Activated gamma-delta T cell treated with Interleukin-2 at 50 U/mL for 16 hours (primary cell): ENCODE measurements at places on chromosomes 5 and 9.

DNA sequence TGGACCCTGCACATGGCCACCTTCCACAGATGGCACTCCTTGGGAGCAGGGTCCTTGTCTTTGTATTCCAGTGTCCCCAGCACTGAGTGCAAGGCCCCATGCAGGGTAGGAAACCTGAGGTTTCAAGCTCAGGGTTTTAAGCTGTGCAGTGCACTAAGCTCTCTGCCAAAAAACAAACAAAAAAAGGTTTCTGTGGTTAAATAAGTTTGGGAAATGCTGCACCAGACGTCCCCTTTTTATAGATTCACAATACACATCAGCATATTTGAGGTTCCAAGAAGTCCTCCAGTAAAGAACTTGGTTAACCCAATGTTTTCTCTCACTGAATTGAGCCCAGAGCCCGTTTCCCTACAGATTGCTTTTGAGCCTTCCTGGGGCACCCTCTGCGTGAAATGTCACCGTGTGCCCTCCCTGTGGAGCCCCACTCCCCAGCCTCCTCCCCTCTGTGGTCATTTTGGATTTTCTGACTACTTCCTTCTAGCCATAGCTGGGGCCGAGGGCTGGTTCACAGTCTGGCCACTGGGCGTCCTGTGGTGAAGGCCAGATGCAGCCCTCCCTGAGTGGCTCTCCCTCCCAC lies 17.1 kb downstream of the DELE1 start:
- DNase-seq: no peak

DNA sequence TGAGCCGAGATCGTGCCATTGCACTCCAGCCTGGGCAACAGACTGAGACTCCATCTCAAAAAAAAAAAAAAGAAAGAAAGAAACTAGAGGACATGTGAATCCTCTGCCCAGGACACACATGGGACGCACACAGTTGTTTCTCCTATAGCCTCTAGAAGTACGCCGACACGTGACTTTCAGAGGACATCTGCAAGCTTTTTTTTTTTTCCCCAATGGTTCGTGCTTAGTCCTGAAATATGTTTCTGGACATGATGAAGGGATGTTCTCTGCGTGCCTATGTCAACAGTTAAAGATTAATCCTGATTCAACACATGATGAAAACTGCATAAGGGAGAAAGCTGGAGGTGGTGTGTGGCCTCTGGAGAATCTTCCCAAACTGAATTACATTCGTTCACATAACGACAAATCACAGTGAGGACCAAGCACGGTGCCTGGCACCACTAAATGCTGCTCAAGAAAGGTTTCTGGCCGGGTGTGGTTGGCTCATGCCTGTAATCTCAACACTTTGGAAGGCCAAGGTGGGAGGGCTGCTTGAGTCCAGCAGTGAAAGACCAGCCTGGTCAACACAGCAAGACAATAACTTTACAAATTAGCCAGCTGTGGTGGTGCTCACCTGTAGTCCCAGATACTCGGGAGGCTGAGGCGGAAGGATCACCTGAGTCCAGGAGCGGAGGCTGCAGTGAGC lies 9.8 kb downstream of the COL23A1 start:
- no peak for DNase-seq

DNA sequence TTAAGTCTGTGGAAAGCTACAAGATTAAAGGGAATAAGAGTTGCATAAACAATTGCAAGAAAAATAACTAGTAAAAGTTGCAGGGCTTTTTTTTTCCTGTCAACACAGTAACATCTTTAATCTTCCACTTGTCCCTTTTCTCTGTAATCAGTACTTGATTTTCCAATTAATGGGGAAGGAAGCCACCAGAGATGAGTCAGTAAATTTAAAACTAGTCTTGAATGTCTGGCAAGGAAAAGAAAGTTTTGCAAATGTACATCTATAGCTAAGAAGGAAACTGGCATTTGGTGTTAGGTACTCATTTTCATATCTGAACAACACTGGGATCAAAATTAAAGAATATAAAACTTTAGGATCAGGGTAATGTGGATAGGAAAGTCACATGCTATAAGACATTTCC lies 17.1 kb downstream of the DAP start:
- DNase-seq: no peak

GRCh38 chr9:131405858-131406537 lies 12.1 kb downstream of the PRRC2B start:
- no peak for DNase-seq

DNA sequence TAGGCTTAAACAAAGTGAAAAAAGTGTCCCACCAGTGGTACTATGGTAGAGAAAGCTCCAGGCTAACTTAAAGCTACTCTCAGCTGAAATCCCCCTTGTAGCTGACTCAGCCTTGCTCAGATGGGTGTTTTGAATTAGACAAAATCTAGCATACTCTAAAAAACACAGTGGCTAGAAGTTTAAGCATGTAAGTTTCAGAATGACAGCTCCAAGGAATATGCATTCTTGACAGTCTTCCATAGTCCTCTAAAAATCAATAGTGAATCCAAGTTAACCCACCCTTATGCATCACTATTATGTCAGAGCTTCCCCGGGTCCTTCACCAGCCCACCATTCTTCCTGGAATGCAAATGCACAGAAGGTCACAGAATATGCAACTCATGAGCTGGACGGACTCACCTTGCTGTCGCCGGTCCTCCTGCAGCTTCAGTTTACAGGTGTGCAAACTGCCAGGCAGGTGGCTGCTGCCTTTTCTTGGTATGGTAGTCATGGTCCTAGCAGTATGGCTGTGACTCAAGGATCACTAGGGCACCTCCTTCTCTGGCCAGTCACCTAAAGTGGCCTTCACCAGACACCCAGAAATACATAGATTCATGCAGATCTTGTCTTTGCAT lies 668 bp downstream of the RANBP3L start:
- DNase-seq: no peak

DNA sequence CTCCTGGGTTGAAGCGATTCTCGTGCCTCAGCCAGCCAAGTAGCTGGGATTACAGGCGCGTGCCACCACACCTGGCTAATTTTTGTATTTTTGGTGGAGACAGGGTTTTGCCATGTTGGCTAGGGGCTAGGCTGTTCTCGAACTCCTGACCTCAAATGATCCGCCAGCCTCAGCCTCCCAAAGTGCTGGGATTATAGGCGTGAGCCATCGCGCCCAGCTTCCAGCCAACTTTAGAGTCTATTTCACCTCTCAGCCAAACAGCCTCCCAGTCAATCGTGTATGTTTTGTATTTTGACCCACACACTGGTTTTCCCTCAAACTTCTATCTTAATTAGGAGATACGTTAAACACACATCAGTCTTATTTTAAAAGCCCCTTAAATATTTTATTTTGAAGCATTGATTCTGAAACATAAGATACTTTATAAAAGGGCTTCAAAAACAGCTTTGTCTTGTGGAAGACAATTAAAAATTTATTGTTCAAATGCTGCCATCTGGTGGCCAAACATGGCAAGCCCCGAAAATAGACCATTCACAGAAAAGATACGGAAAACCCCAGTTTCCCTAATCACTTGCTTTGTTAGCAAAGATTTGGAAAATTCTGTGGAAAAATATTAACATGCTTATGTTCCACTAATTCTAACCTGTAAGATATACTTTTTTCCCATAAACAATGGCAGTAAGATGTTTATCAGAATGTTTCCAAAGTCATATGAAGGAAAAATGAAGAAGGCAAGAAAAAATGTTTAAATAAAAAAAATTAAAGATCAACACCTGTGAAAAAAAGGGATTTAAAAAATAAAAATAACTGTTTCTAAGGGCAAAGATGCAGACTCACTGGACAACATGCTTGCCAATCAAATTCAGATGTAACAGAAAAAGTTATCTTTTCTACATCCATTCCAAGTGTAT lies 33.1 kb downstream of the APTX start:
- DNase-seq: peak; percentile 56

DNA sequence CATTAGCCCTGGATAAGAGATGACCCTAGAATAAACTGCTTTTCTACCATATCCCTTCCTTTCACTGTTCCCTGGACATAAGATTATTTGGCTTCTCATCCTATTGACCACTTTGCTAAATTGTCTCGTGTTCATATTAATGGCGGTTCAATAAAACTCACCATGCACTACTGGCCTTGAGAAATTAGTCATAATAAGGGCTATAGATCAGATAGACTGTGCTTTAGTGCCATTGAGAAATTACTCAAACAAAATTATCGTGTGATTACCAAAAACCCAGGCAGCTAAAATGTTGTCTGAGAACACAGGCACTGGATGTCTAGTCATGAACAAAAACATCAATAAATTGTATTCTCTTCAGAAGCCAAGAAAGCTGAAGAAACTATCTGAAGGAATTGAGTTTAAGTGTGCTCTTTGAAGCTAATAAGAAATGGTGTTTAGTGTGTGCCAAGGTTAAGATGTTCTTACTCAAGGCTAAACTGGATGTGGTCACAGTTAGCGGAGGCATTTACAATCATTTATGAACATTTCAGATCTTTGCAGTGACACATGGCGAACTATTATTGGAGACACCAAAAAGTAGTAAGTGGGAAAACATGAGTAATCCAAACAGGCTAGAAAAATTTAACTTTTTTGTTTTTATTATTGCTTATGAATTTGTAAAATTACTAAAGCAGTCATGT lies 460.4 kb upstream of the RORB start:
- DNase-seq: no peak

- DNase-seq: no peak
Observed at GRCh38 chr5:167634432-167634831, 657.0 kb upstream of the WWC1 start.

DNA sequence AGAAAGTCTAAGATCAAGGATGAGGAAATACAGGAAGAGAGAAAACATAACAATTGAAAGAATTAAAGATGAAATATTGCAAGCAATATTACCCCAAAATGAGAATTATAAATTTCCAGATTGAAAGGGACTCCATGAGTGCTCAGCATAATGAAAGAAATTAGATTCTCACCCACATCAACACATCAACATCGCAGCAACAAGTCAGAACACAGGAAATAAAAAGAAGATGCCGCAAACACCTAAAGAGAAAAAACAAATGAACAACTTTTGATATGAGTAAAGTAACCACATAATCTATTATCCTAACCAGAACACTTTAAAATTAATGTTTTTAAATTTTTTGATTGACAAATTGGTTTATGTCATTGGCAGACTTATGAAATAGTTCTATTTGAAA lies 318.3 kb upstream of the PTGER4 start:
- DNase-seq: no peak
